CD4-positive, alpha-beta T cell treated with Interleukin-15 for 4 hours (primary cell): ENCODE measurements at places on chromosomes 1 and 21.

DNA sequence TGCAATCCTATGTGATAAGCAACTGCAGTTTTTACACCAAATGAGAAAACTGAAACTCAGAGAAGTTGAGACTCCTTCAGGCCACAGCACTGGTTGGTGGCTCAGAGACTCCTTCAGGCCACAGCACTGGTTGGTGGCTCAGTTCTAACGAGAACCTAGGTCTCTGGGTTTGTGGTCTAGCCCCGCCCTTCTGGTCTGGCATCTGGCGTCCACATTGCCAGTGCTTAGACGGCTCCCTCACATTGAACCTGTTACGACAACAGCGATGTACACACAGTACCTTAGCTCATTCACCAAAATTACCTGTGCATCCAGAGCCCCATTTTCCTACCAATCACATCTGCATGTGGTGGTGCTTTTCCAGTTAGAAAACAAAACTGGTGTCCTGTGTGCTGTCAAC is 66.1 kb downstream of the NID1 start:
- DNase-seq = peak; percentile 70

GRCh38 chr1:36109041-36109679 is 15.9 kb downstream of the COL8A2 start:
- DNase-seq = peak; percentile 24

- DNase-seq = no peak
Observed at GRCh38 chr1:214897581-214897980, 185.0 kb upstream of the KCNK2 start.

GRCh38 chr1:46757956-46758528 is 39.1 kb upstream of the EFCAB14 start:
- no peak for DNase-seq

GRCh38 chr1:234881893-234882771 is 246.5 kb downstream of the TOMM20 start:
- no peak for DNase-seq

GRCh38 chr1:38584448-38585355 is 274.9 kb downstream of the RRAGC start:
- no peak for DNase-seq

- no peak for DNase-seq
Observed at GRCh38 chr1:51504806-51505525, 14.1 kb downstream of the EPS15 start.

GRCh38 chr1:39491146-39491921 is at the start of gene BMP8A:
BMP8A (plus strand) TSS chr1:39491636; CDS start chr1:39491992, 356 bp downstream.
- DNase-seq = peak; percentile 70

GRCh38 chr1:23930270-23930669 is 17.1 kb upstream of the CNR2 start:
- no peak for DNase-seq

DNA sequence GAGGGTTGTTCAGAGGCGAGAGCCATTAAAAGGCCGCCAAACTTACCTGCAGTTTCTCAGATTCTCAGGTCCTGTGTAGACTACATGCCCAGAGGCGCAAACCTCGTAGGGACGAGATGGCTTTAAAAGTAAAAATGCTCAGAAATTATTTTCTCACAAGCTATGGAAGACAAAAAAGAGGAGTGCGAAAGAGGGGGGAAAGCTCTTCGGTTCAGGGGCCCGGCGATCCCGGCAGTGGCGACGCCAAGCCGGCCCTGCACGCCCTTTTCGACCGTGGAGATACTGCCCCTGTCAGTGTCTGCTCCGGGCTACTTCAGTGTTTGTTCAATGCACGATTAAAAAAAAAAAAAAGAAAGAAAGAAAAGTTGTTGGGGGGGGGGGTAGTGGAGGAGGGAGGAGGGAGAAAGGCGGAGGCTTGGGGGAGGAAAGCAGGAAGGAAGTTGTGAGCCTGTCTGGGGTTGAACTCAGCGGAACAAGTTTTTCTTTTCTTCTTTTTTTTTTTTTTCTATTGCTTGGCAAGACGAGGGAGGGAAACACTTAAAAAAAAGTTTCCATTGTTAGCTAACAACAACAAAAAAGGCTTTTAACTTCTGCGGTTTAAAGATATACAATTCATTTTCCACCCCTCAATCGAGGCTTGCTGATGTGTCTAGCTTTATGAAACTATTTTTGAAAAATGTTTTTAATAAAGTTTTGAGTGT is at the start of gene ITPKB:
ITPKB (minus strand) TSS at position 288 of the 701 bp plus-strand sequence. CDS start 1,824 bp downstream, outside the sequence.
- DNase-seq = peak; percentile 80

GRCh38 chr1:25033828-25034705 is 104.0 kb upstream of the RUNX3 start:
- DNase-seq = peak; percentile 27

- DNase-seq = no peak
Observed at GRCh38 chr1:1020000-1020404, at the start of gene AGRN. AGRN (plus strand) TSS chr1:1020120; CDS start chr1:1020173, 53 bp downstream.

GRCh38 chr1:88311907-88312306 is 372.2 kb upstream of the PKN2 start:
- DNase-seq = no peak

GRCh38 chr1:225567789-225568188 is 85.1 kb downstream of the ENAH start:
- no peak for DNase-seq

DNA sequence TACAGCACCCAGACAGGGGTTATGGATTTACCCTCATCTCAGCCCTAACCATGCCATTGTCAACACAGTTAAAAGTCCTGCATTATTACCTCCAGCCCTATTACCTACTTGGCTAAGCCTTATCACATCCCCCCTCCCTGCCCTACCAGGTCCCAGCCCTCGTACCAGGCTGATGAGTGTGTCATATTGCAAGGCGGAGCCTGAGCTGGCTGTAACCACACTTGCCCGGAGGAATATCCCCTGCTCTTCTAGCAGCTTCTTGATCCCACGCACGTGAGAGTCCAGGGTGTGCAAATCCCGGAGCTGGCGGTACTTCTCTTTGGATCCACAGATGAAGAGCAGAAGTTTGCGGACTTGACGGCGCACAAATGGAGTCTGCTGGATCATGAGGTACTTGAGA is 87.4 kb downstream of the UBR4 start:
- no peak for DNase-seq

DNA sequence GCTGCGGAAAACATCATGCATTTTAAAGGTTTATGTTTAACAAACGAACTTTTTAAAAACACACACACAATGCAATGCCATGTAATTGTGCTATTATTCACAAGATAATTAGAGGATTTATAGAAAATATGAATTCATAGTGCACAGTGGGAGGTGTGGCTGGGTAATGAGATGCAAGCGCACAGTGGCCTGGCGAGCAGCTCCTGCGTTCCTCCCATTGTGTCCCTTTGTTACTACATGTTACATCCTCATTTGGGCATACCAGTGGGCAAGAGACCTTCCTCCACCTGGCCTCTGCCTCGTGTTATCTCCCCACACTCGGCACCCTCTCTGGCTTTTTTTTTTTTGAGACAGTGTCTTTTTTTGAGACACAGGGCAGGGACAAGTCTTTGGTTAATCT is 30.0 kb upstream of the TENT5B start:
- no peak for DNase-seq

GRCh38 chr1:89711140-89711778 is 78.3 kb downstream of the LRRC8C start:
- DNase-seq = no peak

DNA sequence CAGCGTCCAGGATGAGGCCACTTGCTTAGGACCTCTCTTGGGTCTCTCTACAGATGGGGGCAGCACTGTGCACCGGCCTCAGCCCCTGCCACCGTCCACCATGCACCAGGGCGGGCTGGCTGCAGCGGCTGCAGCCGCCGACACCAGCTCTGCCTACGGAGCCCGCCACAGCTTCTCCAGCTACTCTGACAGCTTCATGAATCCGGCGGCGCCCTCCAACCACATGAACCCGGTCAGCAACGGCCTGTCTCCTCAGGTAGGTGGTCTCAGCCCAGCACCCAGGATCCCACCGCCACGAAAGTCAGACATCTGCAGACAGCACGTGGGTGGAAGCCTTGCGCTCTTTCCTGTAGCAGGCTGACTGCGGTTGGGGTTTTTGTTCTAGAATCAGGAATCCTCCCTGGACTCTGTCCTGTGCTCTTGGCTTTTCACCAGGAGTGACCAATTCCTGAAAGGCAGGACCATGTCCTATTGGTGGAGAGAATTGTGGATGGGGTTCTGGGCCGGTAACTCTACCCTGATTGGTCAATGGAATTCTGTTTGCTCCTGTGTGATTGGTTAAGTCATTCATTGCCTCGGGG is 72.5 kb downstream of the PAX7 start:
- no peak for DNase-seq

GRCh38 chr1:172720339-172720738 is 61.4 kb downstream of the FASLG start:
- DNase-seq = no peak

- DNase-seq = no peak
Observed at GRCh38 chr1:31591425-31592093, 15.2 kb downstream of the TINAGL1 start.

DNA sequence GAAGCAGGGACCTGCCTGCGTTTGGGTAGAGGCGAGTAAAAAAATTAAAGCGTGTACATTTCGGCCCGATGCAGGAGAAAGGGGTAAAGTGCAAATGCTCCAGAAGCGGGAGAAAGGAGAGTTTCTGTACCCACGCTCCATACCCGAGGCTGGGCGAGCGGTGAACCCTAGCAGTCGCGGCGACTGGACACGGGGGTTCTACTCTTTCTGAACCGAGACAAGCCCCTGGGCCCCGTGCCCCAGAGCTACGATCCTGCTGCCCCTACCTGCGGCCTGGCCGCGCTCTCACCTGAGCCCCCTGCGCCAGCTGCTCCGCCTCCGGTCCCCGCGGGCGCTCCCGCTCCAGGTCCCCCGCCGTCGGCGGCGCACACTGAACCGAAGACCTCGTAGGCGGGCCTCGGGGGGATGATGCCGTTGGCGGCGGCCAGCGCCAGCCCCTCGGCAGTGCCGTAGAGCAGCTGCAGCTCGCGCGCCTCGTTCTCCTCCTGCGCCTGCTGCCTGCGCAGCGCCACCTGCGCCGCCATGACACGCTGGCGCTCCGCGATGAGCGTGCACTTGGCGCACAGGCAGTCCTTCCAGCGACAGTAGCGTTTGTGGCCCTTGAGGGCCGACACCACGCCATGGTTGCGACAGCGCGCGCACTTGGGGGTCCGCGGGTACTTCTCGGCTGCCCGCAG is 2.4 kb downstream of the DMRTA2 start:
- no peak for DNase-seq

GRCh38 chr21:44405091-44405947 is 50.0 kb upstream of the LRRC3 start:
- no peak for DNase-seq

DNA sequence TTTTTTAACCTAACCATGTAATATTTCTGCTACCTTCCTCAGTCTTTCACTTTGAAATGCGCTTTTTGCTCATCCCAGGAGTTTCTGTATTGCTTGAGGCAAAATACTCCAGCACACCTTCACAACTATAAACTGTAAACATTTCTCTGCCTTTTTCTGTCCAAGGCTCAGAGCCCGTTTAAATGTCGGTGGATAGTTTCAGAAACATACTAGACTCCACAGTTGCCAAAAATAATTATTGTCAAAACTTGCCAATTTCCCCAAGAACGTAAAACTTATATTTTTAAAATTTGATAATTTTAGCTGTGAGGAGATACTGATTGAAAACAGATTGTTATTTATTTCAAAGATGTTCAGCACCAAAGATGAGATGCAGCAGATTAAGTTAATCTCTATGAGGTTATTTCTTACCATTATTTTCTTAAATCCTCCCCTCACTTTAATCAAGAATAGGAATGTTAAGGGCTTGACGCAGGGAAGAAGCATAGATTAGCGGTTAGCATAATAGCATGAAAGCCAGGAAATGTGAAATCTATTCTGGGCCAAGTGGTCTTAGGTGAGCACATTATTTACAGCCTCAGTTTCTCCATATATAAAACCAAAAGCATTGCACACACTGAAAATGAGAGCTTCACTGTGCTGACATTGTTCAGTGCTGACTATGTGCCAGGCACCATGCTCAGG is 91.5 kb upstream of the ESRRG start:
- no peak for DNase-seq

GRCh38 chr1:163197022-163197421 is 5.7 kb downstream of the RGS5 start:
- DNase-seq = no peak

- peak; percentile 87 for DNase-seq
Observed at GRCh38 chr21:42233067-42233961, 14.4 kb downstream of the ABCG1 start.

DNA sequence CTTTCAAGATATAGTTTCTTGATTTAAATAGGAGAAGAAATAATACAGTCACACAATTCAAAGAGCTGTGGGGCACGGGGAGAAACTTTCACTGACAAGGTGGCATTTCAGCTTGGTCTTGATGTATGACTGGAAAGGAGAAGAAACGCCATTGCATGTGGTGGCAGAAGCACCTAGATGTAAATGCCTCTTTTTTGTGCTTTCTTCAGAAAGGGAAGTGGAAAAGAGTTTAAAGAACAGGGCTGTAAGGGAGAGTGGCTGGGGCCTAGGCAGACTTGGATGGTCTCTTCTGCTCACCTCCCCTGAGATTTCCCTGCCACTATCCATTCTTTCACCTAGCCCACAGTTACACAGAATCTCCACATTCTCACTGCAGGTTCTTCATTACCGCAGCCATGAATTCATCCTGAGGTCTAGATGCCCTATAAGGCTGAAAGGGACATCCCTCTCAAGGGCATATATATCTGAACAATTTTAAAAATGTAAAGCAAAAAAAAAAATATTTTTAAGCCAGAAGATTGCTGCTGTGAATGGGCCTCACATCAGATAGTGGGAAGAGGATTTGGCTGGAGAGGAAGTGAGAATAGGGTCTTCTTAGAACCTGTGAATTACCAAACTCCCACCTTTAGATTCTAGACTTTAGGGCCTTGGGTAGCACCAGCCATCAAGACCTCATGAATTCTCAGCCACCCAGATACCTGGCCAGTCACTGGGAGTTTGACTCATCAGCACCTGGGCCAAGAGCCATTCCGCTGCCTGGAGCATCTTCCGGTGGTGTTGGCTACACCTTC is 23.4 kb downstream of the CACNA1E start:
- no peak for DNase-seq

DNA sequence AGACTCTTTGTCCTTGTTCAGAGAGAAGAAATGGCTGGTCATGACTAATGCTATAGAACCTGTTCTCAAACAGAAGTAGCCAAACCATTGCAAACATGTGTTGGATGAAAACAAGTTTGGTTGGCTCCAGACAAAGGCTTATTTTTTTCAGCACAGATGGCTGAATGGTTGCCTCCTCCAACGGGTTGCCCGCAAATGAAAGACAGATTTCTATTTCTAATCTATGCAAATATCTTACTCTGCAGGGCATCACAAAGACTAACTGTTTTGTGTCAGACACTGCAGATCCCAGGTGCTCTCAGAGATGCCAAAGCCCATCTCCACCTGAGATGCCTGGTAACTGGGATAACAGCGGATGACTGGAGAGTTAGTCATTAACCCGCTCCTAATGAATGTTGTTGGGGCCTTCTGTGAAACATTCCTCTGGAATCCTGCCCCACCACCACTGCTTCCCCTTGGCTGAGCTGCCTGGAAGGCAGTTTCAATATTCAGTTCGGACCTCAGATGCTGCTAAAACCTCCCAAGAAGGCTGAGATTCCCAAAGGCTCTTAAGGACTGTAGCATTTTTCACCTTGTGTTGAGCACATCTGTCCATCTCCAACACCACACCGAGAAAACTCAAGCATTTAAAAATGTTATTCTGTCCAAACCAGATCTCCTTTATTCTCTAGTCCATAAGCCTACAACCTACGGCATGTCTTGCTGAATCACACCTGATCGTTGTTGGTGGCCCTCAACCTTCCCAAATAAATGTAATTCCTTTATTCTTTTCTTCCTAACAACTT is 104.4 kb downstream of the PTPN14 start:
- DNase-seq = no peak
